Left ventricle myocardium inferior (tissue), 1 donor: ENCODE measurements at places on chromosomes 5 and 9. TPM values are rescaled to one million over a fixed set of nuclear protein-coding genes. Genes with fewer than 3 reads are reported as not detected.

- peaks cover 2% of the 10 kb centered on the region for H3K4me1 ChIP-seq
- no peak overlapping the region for H3K4me3 ChIP-seq
- H3K36me3 ChIP-seq: no peaks in the 10 kb centered on the region
- H3K27ac ChIP-seq: no peak overlapping the region
- no peak for DNase-seq
- no peaks in the 10 kb centered on the region for H3K27me3 ChIP-seq
These were observed 322.9 kb downstream of the SLIT3 start for GRCh38 chr5:168978015-168978414.

SNX24 gene
- 16.0 TPM for total RNA-seq

DNA sequence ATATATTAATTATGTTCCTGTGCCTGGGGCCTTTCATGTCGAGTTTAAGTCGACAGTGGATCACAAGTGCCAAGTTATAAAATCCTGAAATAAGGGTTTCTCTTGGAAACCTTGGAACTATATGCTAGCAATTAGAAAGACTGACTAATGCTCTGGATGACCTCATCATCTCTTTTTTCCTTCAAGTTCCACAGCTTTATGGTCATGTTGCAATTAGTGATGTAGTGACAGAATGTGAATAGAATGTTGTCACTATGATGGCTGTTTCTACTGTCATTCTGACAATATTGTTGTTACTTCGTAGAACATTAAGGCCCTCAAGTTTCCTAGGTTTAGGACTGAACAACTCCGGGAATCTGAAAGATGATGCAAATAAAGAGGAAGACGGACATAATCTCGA lies 368.0 kb upstream of the SEMA6A start:
- DNase-seq: no peak
- H3K36me3 ChIP-seq: no peaks in the 10 kb centered on the region
- H3K4me1 ChIP-seq: peaks cover 17% of the 10 kb centered on the region
- H3K27me3 ChIP-seq: no peaks in the 10 kb centered on the region
- H3K4me3 ChIP-seq: no peak overlapping the region
- no peak overlapping the region for H3K27ac ChIP-seq

SLC6A19 gene
- not detected for total RNA-seq

GRCh38 chr5:112165897-112166737 lies 253.0 kb downstream of the EPB41L4A start:
- H3K4me1 ChIP-seq: peaks cover 20% of the 10 kb centered on the region
- H3K27me3 ChIP-seq: no peaks in the 10 kb centered on the region
- H3K4me3 ChIP-seq: no peak overlapping the region
- H3K27ac ChIP-seq: no peak overlapping the region

DNA sequence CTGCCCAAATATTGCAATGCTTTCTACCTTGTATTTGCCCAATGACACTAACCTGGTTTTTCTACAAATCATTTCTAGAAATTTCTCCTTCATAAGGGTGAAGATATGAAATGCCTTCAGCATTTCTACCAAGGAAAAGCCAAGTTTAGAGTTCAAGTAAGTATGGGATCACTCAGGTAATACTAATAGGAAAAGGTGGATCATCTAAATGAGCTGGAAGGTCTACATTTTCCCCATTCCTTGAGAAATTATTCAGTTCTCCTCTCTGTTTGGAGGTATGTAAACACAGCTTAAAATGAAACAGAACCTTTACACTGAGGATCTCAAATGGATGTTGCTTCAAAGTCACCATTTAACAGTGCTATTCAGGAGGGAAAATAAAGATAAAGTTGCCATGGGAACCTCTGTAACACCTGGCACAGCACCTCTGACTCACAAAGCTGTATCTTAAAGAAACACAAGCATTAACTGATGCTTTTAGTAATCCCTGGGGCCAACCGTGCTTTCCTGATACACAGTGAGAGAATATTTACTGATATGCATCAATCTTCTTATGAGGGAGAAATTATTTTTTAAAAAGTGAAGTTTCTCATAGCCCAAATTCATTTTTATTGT lies 161.3 kb downstream of the DRD1 start:
- H3K4me1 ChIP-seq: no peaks in the 10 kb centered on the region
- H3K36me3 ChIP-seq: no peaks in the 10 kb centered on the region
- peaks cover 56% of the 10 kb centered on the region for H3K27me3 ChIP-seq
- no peak for DNase-seq
- H3K4me3 ChIP-seq: no peak overlapping the region

- H3K4me1 ChIP-seq: peaks cover 18% of the 10 kb centered on the region
- no peak for DNase-seq
These were observed 3.9 kb upstream of the ADCY2 start for GRCh38 chr5:7391814-7392692.

MSX2 gene
- 2.3 TPM for total RNA-seq

DNA sequence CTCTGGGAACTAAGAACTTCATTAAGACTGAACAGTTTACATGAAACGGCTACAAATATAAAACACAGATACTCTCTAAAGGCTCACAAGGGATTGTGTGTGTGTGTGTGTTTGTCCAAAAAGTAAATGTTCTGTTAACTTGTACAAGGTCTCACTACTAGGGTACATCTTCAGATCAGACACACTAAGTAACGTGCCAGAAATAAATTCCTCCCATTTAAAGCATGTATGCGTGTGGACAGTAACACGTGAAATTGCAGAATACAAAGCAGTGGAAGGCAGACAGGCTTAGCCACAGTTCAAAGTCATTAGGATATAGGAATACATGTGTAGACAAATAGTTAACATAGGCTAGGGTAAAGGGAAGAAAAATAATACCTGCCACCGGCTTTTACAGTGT lies 1.8 kb downstream of the BNC2 start:
- H3K27ac ChIP-seq: peak overlapping the region; percentile 71
- H3K4me1 ChIP-seq: peaks cover 30% of the 10 kb centered on the region
- peak overlapping the region; percentile 73 for H3K4me3 ChIP-seq
- H3K27me3 ChIP-seq: peaks cover 94% of the 10 kb centered on the region
- no peaks in the 10 kb centered on the region for H3K36me3 ChIP-seq
- DNase-seq: no peak

- no peaks in the 10 kb centered on the region for H3K36me3 ChIP-seq
- H3K4me3 ChIP-seq: no peak overlapping the region
- DNase-seq: no peak
- H3K27ac ChIP-seq: no peak overlapping the region
These were observed 36.1 kb downstream of the TEK start for GRCh38 chr9:27145143-27145542.

ENTREP1 gene
- 22.1 TPM for total RNA-seq

DNA sequence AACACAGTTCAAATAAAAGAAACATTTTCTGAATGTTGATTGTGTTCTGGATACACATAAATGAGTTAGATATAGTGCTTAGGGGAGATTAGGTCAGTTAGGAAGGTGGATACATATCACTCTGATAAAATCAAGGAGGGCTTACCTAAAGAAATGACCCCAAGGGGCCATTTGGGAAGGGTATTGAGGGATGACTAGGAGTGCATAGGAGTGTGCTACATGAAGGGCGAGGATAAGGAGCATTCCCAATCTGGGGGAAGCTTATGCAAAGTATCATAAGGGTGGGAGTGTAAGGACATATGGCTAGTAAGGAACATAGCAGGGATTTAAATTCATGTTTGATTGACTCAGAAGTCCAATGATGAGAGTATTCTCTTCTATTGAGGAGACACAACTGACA lies 183.6 kb downstream of the NSG2 start:
- H3K4me3 ChIP-seq: no peak overlapping the region
- peaks cover 27% of the 10 kb centered on the region for H3K27me3 ChIP-seq
- peaks cover 4% of the 10 kb centered on the region for H3K4me1 ChIP-seq
- H3K27ac ChIP-seq: no peak overlapping the region
- no peak for DNase-seq

GRCh38 chr9:82882748-82883147 lies 180.2 kb downstream of the RASEF start:
- no peaks in the 10 kb centered on the region for H3K4me1 ChIP-seq
- no peak overlapping the region for H3K27ac ChIP-seq
- no peaks in the 10 kb centered on the region for H3K27me3 ChIP-seq

SPATA31E1 gene
- total RNA-seq: not detected

GRCh38 chr5:146283344-146283761 lies 55.3 kb upstream of the POU4F3 start:
- H3K4me3 ChIP-seq: no peak overlapping the region
- DNase-seq: no peak
- peaks cover 64% of the 10 kb centered on the region for H3K36me3 ChIP-seq
- H3K27ac ChIP-seq: no peak overlapping the region

DNA sequence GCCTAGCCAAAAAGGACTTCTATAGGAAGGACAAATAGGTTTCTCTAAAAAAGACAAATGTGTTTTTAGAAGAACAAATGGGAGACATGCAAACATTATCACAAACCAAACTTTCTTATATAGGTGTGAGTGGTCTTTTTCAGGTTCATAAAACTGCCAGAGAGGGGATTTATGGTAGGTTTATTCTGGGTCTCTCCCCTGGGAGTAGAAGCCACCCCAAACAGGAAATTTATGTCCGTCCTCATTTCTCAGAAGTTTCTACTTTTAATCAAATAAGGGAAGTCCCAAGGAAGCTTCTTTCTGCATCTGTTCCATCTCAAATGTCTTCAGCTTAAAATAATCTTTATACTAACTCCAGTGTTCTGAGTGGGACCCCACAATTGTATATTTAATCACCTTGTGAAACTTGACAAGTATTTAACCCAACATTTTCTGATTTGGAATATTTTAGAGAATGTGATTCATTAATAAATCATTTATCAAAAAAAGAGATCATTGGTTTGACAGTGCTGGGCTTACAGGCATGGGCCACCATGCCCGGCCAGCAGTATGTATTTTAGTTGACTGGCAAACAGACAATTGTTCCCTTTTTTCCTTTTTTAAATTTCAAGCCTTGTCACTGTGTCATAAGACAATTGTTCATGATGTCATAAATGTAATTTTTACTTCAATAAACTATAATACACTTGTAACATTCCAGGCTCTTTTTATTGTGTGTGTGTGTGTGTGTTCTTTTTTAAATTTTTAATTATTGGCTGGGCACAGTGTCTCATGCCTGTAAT lies 44.6 kb upstream of the GLDC start:
- H3K27ac ChIP-seq: no peak overlapping the region
- H3K36me3 ChIP-seq: no peaks in the 10 kb centered on the region
- H3K4me3 ChIP-seq: no peak overlapping the region
- DNase-seq: no peak
- H3K27me3 ChIP-seq: no peaks in the 10 kb centered on the region

DNA sequence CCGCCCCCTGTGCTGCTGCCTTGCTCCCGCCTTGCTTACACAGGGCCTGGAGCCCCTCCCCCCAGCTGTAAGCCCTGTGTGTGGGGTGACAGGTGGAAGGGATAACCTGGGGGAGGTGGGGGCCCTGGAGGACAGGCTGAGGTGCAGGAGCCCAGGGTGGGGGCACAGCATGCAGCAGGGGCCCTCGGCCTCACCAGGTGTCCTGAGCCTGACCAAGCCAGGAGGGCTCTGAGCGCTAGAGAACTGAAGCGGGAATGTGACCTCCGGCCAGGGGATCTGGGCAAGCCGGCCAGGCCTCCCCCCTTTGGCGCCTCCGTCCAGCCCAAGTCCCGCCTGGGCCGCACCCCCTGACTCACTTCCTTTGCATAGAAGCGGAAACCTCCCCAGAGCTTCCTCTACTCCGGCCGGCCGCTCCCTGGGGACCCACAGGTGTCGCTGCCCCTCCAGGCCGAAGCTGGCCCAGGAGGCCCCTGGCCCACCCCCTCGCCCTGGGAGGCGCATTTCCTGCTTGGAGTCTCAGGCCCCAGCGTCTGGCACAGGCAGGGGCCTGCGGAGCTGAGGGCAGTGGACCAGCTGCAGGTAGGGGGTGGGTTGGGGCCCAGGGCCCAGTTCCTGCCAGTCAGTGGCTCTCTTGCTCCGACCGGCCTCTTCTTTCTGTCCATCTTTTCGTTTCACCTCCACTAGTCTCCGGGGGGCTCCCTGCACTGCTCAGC lies at the start of gene TOR4A:
TOR4A (plus strand) TSS at position 398 of the 713 bp plus-strand sequence. CDS start 964 bp downstream, outside the sequence.
- H3K4me1 ChIP-seq: peaks cover 86% of the 10 kb centered on the region
- H3K27ac ChIP-seq: peak within 1 kb of the TSS; percentile 99
- H3K27me3 ChIP-seq: peaks cover 7% of the 10 kb centered on the region
- H3K4me3 ChIP-seq: peak within 1 kb of the TSS; percentile 73

GRCh38 chr9:20603524-20604268 lies 18.6 kb downstream of the MLLT3 start:
- no peak overlapping the region for H3K4me3 ChIP-seq
- no peaks in the 10 kb centered on the region for H3K27me3 ChIP-seq
- DNase-seq: no peak
- peaks cover 55% of the 10 kb centered on the region for H3K4me1 ChIP-seq

DNA sequence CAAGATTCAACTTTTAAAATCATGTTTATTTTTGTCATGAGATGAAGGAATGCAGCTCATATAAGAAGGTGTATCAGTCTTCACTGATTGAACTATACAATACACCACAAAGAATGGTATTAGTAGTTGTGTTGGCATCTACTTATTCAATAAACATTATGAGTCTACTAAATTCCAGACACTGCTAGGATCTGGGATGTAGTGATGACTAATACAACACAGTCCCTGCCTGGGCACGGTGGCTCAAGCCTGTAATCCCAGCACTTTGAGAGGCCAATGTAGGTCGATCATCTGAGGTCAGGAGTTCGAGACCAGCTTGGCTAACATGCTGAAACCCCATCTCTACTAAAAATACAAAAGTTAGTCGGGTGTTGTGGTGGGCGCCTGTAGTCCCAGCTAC lies 171.4 kb upstream of the NFIB start:
- H3K27ac ChIP-seq: no peak overlapping the region
- no peaks in the 10 kb centered on the region for H3K36me3 ChIP-seq
- DNase-seq: no peak
- H3K27me3 ChIP-seq: no peaks in the 10 kb centered on the region
- H3K4me3 ChIP-seq: no peak overlapping the region
- no peaks in the 10 kb centered on the region for H3K4me1 ChIP-seq

DNA sequence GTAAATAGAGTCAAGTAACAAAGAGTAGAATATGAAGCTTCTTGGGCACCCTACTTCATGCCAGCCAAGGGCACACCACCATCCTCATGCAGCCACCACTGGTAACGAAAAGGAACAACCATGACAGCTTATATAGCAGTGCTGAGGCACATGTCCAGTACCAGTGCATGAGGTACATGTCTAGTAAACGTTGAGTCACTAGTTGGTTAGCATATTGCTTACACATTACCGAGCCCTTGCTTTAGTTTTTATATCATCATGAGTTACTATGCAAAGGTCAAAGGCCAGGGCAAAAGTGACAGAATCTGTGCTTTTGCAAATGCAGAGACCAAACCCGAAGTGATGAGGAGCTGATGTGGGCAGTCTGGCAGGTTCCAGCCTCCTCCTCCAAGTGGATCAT lies 147.1 kb upstream of the MAP1B start:
- no peak overlapping the region for H3K27ac ChIP-seq
- H3K36me3 ChIP-seq: no peaks in the 10 kb centered on the region
- DNase-seq: no peak
- H3K4me1 ChIP-seq: no peaks in the 10 kb centered on the region

ISCA1 gene
- total RNA-seq: 78.3 TPM

SETX gene
- total RNA-seq: 23.3 TPM

DNA sequence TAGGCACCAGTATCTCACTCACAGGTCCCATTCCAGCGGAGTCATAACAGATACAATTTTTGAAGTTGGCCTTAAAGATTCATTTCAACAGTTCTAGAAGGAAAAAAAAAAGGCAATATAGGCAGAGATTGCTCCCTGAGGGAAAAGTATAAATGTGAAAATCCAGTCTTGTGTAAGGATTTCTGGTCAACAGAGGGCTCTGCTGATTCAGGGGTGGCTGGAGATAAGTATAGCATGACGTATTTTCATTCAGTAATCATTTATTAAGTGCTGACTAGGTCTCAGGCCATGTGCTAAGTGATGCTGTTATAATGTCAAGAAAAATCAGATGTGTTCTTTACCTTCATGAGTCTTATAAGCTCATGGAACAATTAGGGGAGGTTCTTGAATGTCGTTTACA lies 377.3 kb upstream of the MEF2C start:
- no peaks in the 10 kb centered on the region for H3K4me1 ChIP-seq
- H3K4me3 ChIP-seq: no peak overlapping the region
- H3K36me3 ChIP-seq: no peaks in the 10 kb centered on the region
- H3K27ac ChIP-seq: no peak overlapping the region
- no peak for DNase-seq
